ENCODE measurements at places on chromosomes 12 and 14.

GRCh38 chr12:116050275-116050674, 227.2 kb downstream of the MED13L start:
- DNase-seq = no peak

DNA sequence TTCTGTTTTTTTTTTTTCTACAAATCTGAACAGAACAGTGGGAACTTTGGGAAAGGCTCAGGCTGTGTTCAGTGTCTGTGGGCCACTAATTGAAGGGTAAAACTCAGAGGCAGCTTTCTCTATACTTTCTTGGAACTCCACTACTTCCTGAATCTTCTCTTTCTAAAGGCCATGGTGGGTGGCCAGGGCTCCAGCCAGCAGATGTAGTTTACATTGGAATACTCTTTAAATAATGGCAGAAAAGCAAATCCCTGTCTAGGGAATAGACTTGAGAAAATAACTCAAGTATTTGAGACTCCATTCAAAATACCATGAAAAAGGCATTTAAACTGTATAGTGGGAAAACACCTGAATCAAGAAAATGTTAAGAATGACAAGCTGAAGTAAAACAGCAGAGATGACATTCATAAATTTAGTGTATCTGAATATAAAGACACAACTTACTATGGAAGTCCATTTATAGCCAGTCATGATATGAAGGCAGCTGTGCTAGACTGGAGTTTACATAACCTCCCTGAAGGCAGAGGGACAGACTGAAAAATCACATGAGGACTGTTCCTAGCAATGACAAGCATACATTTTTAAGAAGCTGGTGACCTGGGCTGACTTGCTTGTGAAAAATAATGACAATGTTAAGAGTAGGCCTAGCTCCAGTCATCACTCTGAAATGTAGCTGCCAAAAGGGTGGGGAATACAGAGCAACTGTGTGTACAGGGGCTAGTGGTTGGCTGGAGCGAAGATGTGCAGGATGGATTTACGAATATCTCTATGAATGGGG, 168.6 kb downstream of the STXBP6 start:
- DNase-seq = no peak

DNA sequence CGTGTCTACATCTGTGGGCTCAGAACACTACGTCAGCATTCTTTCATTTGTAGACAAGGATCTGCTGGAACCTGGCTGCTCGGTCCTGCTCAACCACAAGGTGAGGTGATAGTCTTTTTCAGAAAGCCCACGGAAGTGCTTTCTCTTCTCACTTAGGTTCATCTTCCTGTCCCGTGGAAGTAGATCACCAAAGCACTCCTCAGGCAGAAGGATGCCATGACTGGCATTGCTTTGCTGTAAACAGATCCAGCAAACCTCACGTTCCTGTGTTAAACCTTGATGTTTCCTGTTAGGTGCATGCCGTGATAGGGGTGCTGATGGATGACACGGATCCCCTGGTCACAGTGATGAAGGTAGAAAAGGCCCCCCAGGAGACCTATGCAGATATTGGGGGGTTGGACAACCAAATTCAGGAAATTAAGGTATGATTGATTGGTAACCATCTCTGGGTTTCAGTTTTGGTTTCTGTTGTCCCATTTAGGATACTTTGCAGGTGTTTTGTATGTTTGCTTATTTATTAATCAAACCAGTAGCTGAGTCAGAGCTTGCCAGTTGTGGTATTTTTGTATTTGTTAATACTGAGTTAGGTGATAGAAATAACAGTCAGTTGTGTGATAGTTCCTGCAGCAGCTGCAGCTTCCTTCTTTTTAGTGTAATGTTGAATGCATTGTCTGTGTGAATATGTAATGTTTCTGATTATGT, 7.5 kb downstream of the PSMC1 start:
- no peak for DNase-seq

- DNase-seq = no peak
Observed at GRCh38 chr12:102542816-102543440, 62.6 kb upstream of the IGF1 start.

DNA sequence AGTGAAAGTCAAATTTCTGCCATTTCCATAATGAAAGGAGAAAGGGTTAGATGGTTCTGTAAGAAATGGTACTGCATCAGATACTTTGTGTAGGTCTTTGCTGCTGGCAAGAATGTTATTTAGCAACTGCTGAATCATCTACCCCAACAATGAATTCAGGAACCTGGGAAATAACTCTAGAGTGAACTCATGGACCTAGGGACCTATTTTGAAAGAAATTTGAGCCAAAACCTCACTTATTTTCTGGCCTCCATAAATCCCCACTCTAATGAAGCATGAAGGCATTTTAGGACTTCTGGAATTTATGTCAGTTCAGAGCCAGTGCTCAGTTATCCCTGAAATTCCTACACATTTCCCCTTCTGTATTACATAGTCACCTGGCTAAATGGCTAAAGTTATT, 50.9 kb upstream of the CPNE8 start:
- no peak for DNase-seq

- DNase-seq = no peak
Observed at GRCh38 chr12:44031472-44032185, 195.7 kb downstream of the TMEM117 start.

- DNase-seq = no peak
Observed at GRCh38 chr14:35952584-35952983, 126.4 kb downstream of the BRMS1L start.

DNA sequence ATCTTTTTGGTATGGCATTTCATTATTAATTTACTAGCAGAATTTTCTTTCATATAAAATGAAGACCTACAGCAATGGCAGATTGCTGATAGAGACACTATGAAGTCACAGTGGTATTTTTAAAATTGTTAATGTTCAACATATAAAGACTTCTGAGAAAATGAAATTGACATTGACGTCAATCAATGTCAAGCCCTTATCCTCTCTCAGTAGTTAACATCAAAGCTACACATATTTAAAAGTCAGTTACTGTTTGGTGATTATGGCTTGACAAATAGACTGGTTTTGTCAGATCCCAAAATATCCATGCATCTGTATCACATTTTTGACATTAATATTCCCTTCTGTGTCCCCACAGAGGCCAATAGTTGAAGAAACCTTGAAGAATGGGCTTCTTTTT, 1069.1 kb upstream of the SEL1L start:
- DNase-seq = no peak

- no peak for DNase-seq
Observed at GRCh38 chr12:38149395-38150073, 167.0 kb upstream of the ALG10B start.

DNA sequence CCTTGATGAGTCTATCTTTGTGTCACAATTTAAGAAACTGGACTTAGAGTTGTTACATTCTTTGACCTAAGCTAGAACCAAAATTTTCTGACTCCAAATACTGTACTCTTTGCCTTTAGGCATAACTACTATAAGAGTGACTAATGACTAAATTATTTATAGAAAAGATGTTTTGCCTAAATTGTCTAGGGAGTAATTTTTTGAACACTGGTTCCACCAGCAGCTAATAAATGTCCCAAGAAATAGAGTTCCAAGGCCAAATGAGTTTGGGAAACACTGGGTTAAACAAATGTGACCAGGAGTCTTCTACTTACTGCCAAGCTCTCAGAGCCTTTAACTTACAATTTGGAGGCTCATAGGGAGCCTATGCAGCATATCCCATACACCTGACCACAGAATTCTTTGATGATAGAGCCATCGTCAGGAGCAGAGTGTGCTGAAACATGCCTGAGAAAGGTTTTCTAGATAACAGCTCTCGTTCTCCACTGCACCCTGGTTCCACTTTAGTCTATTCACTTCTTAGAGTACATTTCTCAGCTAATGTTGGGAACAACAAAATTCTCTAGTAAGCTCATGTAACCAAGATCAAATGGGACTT, 215.9 kb upstream of the HMGA2 start:
- DNase-seq = no peak

DNA sequence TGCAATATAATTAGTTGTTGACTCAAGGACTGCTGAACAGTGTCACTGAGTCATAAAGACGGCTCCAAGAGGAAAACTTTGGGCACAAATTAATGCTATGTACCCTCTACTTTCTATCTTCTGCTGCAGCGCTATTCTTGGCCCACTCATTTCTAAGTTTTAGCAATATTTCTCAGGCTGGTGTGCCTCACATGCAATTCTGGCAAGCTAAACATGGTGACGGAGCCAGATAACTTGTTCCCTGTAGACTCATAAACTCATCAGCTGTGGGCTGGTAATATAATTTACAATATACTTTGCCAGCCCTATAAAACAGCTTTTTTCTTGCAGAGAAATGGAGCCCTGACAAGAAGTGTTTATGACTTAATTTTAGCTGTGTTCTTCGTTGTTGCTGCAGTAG, 615.1 kb downstream of the NRXN3 start:
- no peak for DNase-seq

DNA sequence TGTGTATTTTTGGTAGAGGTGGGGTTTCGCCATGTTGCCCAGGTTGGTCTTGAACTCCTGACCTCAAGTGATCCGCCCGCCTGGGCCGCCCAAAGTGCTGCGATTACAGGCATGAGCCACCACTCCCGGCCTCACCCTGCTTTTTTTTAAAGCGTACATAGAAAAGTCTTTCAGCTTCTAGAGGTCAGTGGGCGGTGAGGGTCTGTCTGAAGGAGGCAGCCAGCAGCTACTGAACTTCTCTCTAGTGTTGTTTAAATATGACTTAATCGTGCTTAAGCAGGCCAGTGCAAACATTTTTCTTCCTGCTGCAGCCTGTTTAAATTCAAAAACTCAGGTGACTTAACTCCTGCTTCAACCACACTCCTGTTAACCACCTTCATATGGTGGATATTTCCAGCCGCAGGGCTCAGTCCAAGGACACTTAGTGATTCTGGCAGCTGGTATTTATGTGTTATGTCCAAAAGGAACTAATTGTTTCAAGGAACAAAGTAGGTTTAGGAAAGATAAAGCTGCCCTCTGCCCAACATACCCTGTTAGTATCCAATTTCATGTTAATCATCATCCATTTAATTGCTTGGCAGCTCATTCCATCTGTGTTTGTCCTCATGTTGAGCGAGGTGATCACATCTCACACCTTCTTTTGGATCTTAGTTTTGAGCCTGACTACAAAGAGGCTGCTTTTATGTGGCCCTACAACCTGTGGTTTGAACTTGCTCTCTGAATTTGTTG, 2.0 kb downstream of the PRKAB1 start:
- DNase-seq = no peak

- DNase-seq = no peak
Observed at GRCh38 chr12:106304001-106304421, 1.5 kb downstream of the TCP11L2 start.

GRCh38 chr12:75657831-75658230, 146.4 kb upstream of the KRR1 start:
- DNase-seq = no peak

DNA sequence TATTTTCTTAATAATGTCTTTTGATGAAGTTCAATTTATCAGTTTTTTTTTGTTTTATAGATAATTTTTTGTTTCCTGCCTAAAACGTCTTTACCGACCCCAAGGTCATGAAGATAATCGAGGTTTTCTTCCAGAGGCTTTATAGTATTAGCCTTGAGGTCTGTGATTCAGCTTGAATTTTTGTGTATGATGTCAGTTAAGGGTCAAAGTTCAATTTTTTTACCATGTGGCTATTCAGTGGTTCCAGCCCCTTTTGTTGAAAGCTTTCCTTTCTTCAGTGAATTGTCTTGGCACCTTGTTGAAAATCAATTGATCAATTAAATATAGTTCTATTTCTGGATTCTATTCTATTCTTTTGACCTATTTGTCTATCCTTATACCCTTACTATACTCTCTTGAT, 3.2 kb upstream of the MGST1 start:
- no peak for DNase-seq

DNA sequence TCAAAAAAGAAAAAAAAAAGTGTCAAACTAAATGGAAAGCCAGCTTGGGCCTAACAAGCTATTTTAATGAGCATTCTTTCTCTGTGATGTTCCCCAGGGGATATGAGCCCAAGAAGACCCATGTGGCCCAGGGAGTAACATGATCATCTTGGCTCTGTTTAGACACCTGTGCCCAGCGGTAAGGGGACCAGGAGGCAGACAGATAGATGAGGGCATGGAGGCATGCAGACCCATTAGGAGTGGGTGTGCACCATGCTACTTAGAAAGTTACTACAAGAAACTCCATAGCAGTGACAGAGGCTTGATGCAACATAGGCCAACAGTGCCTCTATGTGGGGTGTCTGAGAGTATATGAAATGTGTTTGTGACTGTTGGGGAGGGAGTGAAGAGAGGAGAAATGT, 3.1 kb upstream of the CREBL2 start:
- DNase-seq = no peak

- DNase-seq = no peak
Observed at GRCh38 chr14:104930526-104931303, 6.0 kb downstream of the PLD4 start.

- no peak for DNase-seq
Observed at GRCh38 chr12:32030676-32031075, 71.5 kb downstream of the RESF1 start.

DNA sequence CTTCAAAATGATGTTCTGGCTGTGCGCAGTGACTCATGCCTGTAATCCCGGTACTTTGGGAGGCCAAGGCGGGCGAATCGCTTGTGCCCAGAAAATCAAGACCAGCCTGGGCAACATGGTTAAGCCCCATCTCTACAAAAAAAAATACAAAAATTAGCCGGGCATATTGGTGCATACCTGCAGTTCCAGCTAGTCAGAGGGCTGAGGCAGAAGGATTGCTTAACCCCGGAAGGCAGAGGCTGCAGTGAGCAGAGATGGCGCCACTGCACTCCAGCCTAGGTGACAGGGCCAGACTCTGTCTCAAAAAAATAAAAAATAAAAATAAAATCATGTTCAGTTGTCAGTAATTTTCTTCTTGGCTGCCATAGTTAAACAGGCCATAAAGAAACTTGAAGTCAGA, 245.9 kb upstream of the USP15 start:
- DNase-seq = no peak

GRCh38 chr12:122790393-122791075, 16.2 kb downstream of the CCDC62 start:
- no peak for DNase-seq

DNA sequence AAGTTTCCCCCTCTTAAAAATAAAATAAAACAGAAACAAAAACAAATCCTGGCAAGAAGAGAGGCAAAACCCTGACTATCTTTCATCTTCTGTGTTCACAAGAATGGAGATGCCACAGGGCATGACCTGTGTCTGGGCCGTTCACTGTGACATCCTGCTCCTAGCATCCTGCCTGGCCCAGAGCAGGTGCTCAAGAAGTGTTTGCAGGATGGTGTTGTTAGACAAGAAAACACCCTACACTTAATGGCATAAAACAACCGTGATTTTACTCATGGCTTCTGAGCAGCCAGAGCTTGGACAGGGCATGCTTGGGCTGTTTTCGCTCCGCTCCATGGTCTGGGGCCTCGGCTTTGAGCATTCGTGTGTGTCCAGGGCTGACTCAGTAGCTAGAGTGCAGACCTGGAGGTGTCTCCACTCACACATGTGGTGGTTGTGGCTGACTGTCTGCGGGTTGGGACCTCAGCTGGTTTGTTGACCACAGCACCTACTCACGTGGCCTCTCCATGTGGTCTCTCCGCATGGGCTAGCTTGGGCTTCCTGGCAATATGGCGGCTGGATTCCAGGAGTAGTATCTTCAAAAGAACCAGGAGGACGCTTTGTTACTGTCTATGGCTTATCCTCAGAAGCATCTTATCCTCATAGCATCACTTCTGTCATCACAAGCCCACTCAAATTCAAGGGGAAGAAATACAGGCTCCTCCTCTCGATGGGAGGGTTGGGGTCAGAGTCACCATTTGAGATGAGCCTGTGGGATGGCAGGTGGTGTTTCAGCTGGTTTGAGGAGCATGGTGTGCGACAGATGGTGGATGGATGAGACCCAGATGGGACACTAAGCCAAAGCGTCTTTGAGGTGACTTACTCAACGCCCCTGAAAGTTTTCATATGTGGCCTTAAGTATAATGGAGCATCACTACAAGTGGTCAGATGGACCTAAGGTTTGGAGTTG, 33.2 kb upstream of the FZD10 start:
- no peak for DNase-seq

- DNase-seq = no peak
Observed at GRCh38 chr12:132686825-132687210, 324 bp downstream of the POLE start.
